ENCODE measurements at places on chromosomes 3 and 15.

- no peak for DNase-seq
These were observed 12.3 kb downstream of the CEP19 start for GRCh38 chr3:196699749-196700148.

DNA sequence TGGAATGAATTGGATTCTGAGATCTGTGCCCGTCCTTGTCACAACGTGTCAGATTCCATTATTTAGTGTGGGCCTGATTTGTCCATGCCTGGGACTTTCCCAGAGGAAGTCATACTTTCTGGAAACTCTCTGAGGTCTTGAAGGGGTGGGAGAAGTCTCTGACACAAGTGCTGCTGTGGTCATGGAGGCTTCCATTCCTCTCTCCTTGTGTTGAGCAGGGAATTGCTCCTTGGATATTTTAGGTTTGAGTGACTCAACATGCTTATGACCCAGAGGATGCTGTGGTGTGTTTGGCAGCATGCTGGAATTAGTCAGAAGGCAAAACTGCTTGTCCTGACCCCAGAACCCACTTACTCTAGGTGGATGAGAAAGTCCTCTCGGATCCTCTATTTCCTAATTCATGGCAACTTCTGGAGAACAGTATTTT lies 132.1 kb downstream of the LPP start:
- no peak for DNase-seq

DNA sequence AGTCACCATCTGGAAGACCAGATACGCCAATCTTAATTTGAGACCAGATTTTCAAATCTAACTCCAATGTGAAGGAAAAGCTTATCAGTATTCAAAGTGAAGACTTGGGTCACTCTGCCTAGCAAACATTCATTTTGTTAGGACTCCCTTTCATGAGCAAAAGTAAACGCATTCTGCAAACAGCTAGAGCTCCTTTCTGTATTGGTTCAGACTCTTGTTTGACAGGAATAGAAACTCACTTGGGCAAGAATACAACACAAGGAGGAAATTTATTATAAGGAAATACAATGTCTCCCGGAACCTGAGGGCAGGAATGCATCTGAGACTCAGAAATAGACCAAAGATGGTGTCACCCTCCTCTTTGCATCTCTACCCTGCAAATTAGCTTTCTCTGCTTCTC lies 558.6 kb downstream of the TAFA4 start:
- no peak for DNase-seq

DNA sequence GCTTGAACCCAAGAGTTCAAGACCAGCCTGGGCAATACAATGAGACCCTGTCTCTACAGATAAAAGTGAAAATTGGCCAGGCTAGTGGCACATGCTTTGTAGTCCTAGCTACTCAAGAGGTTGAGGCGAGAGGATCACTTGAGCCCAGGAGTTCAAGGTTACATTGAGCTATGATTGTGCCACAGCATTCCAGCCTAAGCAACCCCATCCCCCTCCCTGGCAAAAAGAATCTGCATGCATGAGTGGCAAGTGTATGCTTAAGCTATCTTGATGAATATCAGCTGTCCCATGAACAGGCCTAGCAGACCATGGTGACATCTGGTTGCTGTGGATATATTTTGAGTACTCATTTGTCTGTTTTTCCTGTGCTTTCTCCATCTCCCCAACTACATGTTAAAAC lies 4.7 kb downstream of the ATRIP start:
- no peak for DNase-seq

DNA sequence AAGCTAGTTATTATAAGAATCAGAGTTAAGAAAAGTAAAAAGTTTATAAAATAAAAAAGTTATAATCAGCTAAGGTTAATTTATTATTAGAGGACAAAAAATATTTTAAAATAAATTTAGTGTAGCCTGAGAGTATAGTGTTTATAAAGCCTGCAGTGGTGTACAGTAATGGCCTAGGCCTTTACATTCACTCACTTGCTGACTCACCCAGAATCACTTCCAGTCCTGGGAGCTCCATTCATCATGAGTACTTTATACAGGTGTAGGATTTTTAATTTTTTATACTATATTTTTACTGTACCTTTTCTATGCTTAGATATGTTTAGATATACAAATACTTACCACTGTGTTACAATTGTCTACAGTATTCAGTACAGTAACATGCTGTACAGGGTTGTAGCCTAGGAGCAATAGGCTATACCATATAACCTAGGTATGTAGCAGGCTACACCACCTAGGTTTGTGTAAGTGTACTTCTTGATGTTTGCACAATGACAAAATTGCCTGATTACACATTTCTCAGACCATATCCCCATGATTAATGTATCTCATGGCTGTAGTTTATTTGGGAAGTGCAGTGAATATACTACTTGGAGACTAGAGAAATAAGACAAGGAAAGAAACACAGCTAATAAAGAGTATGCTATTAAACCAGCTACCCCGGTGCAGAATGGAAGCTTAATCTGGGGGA lies 101.9 kb upstream of the GALNT15 start:
- no peak for DNase-seq

DNA sequence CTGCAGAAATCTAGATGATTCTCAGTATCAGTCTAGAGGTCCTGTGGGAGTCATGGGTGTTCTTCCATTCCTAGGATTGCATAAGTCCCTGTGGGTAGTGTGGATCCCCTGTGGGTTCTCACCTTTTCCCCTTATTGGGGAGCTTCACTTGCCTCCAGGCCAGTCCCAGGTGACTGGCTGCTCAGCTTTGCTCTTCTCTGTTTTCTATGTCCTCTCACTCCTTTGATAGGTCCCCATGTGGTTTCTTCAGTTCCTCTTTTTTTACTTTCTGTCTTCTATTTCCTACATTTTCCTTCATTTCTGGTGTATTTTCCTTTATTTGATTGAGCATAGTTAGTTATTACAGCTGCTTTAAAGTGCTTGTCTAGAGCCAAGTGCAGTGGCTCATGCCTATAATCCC lies 10.9 kb downstream of the TEX55 start:
- no peak for DNase-seq

DNA sequence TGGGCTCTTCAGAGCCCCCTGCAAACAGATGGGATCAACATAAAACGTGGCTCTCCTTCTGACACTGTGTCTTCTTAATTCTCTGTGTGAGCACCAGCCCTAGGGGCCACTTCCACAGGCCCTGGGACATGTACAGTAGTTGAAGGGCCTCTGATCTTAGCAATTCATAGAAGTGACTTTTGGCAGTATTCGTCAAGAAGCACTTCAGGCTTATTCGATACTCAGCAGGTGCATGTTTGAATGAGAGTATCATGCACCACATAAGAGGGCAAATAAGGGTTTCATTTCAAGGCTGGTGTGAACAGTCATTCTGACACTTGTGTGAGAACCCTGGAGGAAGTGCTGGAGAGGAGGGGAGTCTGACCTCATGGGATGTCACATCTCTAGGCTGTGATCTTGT lies 113.9 kb downstream of the GABRG3 start:
- DNase-seq = no peak

- no peak for DNase-seq
These were observed 16.0 kb downstream of the SLC22A14 start for GRCh38 chr3:38297947-38298711.

GRCh38 chr15:96369825-96370621 lies 39.5 kb downstream of the NR2F2 start:
- DNase-seq = no peak

- DNase-seq = no peak
These were observed 11.6 kb downstream of the TAMM41 start for GRCh38 chr3:11835028-11835639.

DNA sequence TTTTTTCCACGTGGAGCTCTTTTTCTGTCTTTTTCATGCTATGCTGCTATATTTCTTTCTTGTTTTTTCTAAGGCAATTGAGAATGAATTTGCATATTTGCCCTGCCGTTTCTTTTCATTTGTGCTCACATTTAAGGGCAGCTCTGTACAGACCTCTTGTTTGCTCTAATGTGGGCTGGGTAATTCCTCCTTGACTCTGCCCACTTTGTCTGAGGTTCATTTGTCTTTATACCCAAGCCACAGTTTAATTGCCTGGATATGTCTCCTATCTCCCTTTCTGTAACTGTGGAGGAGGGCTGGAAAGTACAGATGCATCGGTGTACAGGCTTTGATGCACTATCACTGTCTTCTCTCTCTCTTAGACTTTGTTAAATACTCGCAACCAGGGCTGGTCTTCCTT lies 195.9 kb downstream of the EPHB1 start:
- no peak for DNase-seq

GRCh38 chr3:177491296-177492032 lies 294.2 kb upstream of the TBL1XR1 start:
- DNase-seq = no peak

DNA sequence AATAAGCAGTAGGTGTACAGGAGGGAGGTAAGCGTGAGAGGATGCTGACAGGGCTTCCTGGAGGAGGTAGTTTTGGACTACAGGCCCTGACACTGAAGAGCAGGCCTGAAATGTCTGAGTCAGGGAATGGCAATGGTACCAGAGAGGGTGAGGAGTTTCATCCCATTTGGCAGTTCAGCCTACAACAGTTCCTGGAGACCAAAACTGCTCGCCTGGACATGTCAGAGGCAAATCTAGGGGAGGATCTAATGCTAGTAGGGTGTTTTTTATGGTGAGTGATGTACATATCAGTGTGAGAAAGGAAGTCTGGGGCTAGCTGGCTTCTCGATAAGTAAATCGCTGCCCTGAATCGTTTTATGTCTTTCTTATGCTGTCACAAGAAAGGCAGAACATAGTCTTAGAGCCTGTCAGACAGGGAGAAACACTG lies 13.8 kb upstream of the TNFSF10 start:
- no peak for DNase-seq

DNA sequence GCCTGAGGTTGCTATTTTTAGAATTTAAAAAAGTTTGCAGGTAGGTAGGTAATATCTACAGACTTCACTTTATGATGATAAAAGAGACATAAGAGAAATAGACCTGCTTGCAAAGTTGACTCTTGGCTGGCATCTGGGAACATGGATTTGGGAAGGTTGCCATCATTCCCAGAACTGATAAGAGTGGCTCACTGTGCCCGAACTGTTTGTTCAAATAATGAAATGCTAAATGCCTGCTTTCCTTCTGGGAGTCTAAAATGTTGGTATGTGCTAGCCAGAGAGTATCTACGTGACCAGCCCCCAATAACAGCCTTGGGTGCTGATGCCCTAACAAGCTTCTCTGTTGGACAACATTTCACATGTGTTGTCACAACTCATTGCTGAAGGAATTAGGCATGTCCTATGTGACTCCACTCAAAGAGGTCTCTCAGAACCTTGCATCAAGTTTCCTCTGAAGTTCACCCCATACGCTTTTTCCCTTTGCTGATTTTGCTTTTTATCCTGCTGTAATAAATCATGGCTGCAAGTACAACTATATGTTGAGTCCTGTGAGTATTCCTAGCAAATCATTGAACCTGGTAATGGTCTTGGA lies 95.5 kb downstream of the FHIT start:
- DNase-seq = no peak

DNA sequence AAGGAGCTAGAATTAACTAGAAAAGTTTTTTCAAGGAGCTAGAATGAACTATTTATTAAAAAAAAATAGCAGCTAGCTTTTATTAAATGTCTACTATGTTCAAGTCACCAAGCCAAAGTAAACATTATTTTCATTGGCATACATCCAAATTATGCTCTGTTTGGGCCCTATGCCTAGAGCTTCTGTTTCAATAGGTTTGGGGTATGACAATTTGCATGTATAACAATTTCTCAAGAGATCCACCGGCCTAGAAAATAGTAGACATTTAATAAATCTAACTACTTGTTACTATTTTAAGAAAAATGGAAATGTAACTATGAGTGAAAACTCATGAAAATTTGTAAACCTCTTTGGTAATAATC lies 8.0 kb downstream of the GABRR3 start:
- no peak for DNase-seq

GRCh38 chr15:80640531-80641121 lies 54.5 kb upstream of the ABHD17C start:
- DNase-seq = no peak

GRCh38 chr3:194937144-194937543 lies 251.5 kb downstream of the FAM43A start:
- no peak for DNase-seq

DNA sequence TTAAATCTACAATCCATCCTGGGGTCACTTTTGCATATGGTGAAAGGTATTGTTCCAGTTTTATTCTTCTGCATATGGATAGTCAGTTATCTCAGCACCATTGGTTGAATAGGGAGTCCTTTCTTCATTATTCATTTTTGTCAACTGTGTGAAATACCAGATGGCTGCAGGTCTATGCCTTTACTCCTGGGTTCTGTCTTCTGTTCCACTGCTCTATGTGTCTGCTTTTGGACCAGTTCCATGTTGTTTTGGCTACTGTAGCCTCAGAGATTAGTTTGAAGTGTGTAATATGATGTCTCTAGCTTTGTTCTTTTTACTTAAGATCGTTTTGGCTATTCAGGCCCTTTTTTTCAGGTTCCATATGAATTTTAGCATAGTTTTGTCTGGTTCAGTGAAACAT lies 795.8 kb downstream of the OTOL1 start:
- no peak for DNase-seq

DNA sequence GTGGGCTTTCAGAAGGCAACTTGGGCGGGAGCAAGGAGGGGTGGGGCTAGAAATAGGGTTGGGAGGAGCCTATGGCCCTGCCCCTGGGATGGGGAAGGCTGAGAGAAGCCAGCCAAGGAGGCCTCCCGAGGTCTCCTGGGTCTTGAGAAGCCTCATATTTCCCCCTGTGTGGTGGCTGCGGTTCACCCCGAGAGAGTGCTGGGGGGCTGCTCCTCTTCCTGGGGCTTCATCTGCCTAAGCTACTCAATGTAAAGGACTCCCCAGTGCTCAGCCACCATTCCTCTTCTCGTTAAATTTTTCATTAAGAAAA lies 174.3 kb downstream of the SMAD6 start:
- no peak for DNase-seq

DNA sequence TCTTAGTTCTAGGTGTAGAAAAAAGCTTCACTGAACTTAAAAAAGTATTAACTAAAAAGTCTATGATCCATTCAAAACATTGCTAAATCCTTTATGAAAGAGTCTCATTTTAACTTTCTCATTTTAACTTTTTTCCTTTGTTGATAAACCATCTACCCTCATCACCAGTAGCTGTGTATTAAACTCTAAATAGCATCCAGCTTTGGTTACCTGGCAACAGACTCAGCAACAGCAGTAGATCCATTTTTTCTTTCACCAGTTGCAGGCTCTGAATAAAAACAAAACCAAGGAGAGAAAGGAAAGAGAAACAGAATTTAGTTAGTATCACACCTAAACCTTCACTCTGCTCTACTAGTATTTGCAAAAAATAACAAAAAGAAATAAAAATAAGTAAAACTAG lies 51.6 kb downstream of the TP53BP1 start:
- no peak for DNase-seq

DNA sequence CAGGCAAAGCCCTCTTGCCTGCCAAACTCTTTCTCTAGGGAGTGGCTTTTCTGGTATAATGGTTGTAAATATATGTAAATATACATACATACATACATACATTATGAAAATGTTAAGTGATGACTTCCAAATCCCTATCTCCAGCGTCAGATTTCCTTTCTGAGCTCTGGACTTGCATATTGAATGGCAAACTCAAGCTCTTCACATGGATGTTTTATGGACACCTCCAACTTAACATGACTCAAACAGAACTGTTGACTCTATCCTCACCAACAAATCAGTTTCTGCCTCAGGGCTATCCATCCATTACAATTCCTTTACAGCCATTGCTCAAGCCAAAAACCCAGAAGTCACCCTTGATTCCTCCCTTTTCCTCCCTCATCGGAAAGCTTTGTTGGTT lies 45.1 kb downstream of the ADAMTSL3 start:
- DNase-seq = no peak
